ENCODE measurements at places on chromosomes 2 and 18. TPM values are rescaled to one million over a fixed set of nuclear protein-coding genes. Genes with fewer than 3 reads are reported as not detected.
A peak's percentile ranks its signal among the peaks of the same experiment; 100 is the strongest.

GRCh38 chr2:239389414-239390329 lies 11.1 kb downstream of the HDAC4 start:
- no peak for DNase-seq

- DNase-seq: no peak
These were observed 28.6 kb upstream of the TMEM87B start for GRCh38 chr2:112026509-112026908.

DNA sequence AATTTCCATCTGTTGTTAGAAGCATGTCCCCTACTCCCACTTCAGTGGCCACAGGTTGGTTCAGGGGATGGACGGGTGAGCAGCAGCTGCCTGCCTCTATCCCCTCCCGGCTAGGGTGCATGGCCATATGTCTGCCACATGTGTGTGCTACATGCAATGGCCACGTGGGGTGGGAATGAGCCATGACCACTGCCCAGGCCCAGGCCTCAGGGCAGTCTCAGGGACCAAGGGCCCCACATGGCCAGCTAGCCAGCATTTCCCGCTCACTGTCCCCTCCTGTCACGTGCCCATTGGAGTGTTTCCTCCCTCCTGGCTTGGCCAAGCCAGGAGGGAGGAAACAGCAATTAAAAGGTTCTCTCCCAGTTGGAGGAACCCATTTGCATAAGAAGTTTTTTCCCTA lies 117.1 kb downstream of the KCNS3 start:
- DNase-seq: no peak

- DNase-seq: no peak
These were observed 558.8 kb upstream of the ZNF804A start for GRCh38 chr2:184039493-184039892.

DNA sequence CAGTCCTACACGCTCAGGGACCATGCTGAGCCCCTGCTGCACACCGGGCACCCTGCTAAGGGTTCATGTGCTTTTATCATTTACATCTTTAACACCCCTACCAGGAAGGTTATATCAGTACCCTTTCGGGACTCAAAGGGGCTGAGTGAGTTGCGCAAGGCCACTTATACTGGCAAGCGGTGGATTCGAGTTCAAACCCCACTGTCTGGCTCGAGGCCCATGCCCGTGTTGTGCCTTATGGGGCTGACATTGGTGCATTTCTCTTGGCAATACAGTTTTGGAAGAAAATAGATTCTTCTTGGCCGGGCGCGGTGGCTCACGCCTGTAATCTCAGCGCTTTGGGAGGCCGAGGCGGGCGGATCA lies 69.5 kb upstream of the MAP4K4 start:
- no peak for DNase-seq

GRCh38 chr2:134764164-134764563 lies 45.4 kb upstream of the TMEM163 start:
- no peak for DNase-seq

GRCh38 chr2:130828461-130828860 lies 8.3 kb upstream of the ARHGEF4 start:
- DNase-seq: no peak

GRCh38 chr2:39665811-39666490 lies at the start of gene TMEM178A:
TMEM178A (plus strand) TSS chr2:39665917; CDS start chr2:39665975, 58 bp downstream.
- no peak for DNase-seq

CARF gene
- 9.6 TPM for total RNA-seq

- DNase-seq: no peak
These were observed 66.4 kb downstream of the GALR1 start for GRCh38 chr18:77316008-77316407.

DNA sequence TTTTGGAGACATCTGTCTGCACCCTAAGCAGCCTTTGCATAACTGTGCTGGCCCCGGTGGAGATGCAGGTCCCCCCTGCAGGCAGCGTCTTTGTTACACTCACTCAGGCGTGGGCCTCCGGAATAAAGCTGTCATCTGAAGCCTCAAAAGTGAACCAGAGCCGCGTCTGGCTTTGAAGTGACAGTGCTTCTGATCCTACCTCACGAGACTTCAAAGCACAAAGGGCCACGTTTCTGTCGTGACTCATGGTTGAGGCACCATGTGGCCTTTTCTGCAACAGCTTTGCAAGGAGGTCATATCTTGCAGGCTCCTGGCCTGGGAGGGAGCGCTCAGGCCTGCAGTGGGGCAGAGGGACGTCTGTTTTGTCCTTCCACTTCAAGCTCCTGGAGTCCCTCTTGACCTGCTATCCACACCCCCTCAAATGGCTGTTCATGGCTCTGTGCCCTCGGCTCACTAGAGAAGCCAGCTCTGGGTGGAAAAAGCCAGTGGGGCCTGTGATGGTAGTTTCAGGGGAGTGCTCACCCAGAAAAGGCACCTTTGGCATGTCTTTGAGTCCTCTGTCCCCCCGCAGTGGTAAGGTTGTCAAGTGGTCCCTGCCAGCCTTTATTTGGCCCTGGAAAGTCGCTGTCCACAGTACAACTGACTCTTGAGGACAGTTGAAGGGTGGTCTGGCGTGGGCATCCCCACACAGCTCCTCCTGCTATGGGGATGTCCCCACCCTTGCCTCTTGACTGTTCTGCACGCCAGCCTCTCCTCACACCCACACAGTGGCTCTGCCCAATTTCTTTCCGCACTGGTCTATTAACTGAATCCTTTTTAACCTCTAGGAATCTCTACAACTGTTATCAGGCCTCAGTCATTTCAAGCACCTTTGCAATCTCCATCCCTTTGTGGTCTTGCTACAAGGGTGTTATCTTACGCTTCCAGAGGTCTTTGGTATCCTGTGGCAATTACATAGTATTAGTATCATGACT lies 19.3 kb downstream of the GPR55 start:
- no peak for DNase-seq

DNA sequence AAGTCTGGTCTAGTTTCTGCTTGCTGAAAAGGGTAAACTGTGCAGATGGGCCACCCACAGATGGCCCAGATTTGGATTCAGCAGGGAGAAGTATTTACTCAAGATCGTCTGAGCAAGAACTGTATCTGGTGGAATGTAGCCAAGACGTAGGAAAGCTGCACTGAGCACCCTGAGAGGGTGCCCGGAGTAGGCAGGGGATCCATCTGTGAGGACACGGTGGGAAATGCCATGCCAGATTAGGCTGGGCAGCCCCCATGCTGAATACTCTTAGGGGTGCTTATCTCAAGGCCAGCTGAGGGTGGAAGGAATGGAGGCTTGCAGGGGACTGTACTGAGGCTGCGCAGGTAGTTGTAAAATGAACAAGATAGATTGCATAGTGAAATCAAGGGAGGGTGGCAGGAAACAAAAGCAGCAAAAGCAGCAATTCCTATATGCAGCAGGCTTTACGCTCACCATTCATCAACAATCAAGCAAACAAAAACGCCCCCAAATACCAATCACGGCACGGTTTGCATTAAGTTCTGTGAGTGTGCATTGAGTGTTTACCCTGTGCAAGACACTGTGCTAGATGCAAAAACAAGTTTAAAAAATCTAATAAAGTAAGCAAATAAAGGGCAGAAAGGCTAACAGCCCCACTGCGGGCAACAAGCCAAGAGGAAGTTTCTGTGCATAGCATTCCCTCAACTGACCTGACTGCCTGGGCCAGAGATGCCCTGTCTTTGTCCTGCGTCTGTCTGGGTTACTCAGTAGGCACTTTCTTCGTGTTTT lies 32.2 kb upstream of the LPIN2 start:
- peak; percentile 72 for DNase-seq

LMAN2L gene
- 28.0 TPM for total RNA-seq

GRCh38 chr2:233853883-233854240 lies 473 bp downstream of the HJURP start:
- DNase-seq: no peak

RAPGEF4 gene
- total RNA-seq: 6.4 TPM

- DNase-seq: no peak
These were observed 78.5 kb downstream of the XDH start for GRCh38 chr2:31335921-31336585.

- no peak for DNase-seq
These were observed 138.7 kb downstream of the MGAT5 start for GRCh38 chr2:134392442-134393074.

- DNase-seq: no peak
These were observed 12.9 kb downstream of the STAT1 start for GRCh38 chr2:191001032-191001431.

PRR30 gene
- total RNA-seq: not detected

DNA sequence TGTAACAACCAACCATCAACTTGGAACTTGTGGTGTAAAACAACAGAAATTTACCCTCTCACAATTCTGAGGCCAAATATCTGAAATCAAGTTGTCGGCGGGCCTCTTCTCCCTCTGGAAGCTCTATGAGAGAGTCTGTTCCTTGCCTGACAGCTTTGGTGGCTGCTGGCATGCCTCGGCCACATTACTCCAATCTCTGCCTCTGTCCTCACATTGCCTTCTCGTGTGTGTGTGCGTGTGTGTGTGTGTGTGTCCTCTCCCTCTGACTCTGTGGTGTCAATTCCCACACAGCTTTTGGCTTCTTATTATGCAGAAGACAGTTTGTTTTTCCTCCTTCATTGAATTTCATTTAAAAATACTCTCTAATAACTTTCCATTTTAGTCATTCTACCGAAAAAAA lies 50.4 kb downstream of the ZDBF2 start:
- no peak for DNase-seq

- no peak for DNase-seq
These were observed 21.0 kb downstream of the FHL2 start for GRCh38 chr2:105377871-105378270.

CENPA gene
- total RNA-seq: 1.3 TPM

GRCh38 chr2:168971261-168971660 lies 59.9 kb downstream of the ABCB11 start:
- no peak for DNase-seq

MRPL30 gene
- total RNA-seq: 19.7 TPM

TFCP2L1 gene
- total RNA-seq: 73.0 TPM

NTSR2 gene
- total RNA-seq: not detected

RGPD3 gene
- 0.14 TPM for total RNA-seq

DNA sequence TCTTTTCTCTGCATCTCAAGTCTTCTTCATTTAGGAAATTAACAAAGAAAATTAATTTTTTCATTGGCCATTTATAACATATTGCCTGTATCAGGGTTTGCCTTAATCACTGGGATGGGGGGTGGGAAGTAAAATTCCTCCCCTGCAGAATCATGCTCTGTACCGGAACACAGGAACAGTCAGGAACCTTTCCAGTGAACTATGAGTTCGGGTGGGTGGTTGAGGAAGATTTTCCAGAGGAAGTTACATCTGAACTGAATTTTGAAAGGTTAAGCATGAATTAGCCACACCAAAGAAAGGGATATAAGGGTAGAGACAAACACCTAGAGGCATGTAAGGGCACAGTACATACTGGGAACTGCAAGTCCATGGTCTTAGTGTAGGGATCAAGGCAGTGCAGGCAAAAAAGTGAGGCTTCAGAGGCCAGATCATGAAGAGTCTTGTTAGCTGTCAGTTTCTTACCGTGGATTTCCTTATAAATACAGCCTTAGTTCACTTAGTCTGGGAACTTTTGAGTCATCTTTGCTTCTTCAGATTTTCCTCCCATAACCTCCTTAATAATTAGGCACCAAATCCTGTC lies 55.6 kb downstream of the FAM117B start:
- no peak for DNase-seq

- peak; percentile 59 for DNase-seq
These were observed 43.9 kb upstream of the RAB11FIP5 start for GRCh38 chr2:73156539-73157124.

- no peak for DNase-seq
These were observed 103.2 kb upstream of the OTX1 start for GRCh38 chr2:62947403-62947802.

TRIM54 gene
- 0.26 TPM for total RNA-seq

DNA sequence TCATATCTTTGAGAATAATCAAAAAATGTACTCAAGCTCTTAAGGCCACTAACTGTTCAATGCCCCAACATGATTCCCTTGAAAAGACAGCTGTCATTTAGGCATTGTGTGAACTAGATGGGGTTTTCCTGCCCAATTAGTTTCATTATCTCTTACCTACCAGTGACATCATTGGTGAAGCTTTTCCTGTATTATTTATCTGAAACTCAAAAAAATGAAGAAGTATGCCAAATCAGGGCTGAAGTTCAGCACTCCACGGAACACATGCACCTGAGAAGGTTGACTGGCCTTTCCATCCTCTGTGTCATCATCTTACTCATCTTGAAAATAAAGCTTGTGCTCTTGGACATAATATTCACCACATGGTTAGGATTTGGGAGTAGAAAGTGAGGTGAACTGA lies 126.4 kb downstream of the TXNL1 start:
- DNase-seq: no peak

GRCh38 chr2:46615986-46616485 lies 136.7 kb downstream of the TMEM247 start:
- DNase-seq: no peak

GRCh38 chr2:85240055-85240454 lies 87.7 kb downstream of the TGOLN2 start:
- no peak for DNase-seq

DNA sequence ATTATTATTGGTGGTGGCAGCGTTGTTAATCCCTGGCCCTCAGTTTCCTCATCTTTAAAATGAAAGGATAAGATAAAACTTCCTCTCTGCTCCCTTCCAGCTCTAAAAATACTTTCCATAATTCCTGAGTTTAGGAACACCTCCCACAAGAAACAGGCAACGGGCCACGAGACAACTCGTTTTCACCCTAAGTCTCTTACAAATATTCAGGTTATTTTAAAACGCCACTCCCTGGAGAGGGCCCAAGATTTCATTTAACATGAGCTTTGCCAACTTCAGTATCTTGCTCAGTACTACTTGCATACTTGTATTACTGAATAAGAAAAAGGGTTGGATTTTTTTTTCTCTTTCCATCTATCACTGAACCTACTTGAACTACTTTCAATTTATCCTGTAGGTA lies 611.1 kb upstream of the FANCL start:
- peak; percentile 11 for DNase-seq

GRCh38 chr2:14751581-14751980 lies 119.1 kb downstream of the LRATD1 start:
- DNase-seq: no peak

SAG gene
- total RNA-seq: not detected
